ENCODE measurements at places on chromosomes 6 and 20.

DNA sequence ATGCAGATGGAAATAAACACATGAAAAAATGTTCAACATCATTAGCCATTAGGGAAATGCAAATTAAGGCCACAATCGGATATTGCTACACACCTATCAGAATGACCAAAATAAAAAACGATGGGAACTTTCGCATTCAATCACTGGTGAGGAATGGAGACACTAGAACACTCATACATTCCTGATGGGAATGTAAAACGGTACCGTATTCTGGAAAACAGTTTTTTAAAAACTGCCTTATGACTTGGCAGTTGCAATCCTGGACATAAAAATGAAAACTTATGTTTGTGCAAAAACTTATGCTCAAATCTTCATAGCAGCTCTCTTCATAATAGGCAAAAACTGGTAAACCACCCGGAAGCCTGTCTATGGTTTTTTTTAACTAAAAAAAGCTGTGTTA lies 146.0 kb downstream of the CEBPB start:
- DNase-seq: no peak

GRCh38 chr20:37529214-37529967 lies 1.7 kb upstream of the BLCAP start:
- no peak for DNase-seq

DNA sequence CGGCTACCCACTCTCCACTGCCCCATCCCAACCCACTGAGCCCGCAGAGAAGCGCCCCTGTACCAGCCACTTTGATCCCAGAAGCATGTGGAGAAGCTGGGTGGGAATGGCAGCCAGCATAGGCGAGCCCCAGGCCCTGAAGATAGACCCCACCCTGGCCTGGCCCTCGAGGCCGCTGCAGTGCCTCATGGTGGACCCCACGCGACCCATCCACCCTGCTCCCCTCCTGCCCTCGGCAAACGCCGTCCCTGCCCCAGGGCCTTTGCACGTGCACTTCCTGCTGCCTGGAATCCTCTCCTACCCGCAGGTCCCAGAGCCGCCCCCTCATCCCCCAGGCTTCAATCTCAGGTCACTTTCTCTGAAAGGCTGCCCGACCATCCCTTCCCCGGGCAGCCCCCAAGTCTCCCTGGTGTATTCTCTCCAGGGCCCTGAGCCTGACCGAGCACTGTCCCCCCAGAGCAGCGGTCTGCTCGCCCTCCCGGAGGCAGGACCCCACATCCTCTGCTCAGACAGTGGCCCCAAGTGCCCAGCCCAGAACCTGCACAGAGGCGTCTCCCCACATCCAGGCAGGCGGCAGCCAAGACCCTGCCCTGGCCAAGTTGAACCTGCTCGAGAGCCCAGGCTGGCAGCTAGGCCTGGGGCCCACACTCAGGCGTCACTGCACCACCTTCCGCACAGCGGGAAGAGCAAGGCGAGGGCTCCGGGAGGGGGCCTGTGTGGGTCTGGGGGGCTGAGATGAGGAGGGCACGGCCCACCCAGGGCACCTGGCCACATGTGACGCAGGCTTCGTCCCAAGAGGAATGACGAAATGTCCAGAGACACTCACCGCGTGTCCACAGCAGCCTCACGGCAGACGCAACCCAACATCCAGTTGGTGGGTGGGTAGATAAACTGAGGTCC lies 14.0 kb downstream of the KCNQ2 start:
- no peak for DNase-seq

- DNase-seq: peak; percentile 36
Observed at GRCh38 chr6:73058736-73059135, 166.6 kb downstream of the KHDC1L start.

DNA sequence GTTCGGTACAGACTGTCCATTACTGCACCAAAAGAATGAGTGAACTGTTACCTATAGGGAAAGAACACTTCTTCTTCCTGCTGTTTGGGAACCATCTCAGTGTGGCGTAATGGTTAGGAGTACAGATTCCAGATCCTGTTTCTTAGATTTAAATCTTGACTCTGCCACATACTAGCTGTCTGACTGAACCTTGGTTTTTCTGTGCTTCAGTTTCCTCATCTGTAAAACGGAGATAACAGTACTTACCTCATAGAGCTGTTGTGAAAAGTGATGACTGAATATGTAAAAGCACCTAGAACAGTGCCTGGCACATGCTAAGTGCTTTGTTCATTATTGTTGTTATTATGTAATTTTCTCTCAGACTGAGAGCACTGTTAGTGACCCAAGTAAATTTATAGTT lies 39.8 kb downstream of the STX11 start:
- no peak for DNase-seq

DNA sequence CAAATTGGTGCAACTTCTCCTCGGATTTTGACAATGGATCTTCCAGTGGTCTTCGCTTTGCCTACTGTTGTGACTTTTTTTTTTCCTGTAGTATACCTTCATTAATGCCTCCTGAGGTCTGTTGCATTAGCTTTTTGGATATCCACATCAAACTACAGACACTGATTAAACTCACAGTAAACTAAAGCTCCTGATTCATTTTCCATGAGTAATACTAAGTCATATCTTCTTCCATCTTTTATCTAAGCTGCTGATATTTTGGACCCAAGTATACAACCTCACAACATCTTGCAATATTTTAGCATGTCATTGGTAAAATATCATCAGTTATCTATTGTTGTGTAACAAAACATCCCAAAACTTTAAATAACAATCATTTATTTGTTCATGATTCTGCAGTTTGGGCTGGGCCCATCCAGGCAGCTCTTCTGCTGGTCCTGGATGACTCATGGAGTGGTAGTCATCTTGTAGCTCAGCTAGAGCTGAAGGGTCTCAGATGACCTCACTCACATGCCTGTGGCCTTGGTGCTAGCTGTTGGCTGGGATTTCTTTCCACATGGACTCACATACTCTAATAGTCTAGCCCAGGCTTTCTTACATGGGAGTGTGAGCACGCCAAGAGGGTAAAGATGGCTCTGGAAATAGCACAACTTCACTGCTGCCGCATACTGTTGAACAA lies 78.3 kb upstream of the SRSF6 start:
- DNase-seq: peak; percentile 24

DNA sequence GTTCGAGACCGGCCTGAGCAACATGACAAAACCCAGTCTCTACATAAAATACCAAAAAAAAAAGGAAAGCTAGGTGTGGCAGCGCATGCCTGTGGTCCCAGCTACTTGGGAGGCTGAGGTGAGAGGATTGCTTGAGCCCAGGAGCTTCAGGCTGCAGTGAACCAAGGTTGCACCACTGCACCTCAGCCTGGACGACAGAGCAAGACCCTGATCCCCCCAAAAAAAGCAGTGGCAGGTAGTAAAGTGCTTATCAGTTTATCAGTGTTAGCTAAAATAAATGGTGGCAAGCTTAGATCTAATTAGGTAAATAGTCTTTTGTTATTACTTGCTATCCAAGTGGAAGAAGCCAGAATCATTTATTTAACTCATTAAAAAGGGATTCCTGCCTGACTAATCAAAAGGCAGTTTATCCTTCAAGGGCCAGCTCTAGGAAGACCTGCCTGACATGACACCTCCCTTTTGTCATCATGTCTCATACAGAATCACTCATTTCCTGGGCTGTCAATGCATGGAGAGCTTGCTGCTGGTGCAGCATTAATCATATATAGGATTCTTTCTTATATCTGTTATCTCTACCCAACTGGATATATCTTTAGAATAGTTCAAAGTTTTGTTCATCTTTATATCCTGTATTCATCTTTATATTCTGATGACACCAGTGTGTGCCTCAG lies 9.6 kb downstream of the DSTN start:
- no peak for DNase-seq

DNA sequence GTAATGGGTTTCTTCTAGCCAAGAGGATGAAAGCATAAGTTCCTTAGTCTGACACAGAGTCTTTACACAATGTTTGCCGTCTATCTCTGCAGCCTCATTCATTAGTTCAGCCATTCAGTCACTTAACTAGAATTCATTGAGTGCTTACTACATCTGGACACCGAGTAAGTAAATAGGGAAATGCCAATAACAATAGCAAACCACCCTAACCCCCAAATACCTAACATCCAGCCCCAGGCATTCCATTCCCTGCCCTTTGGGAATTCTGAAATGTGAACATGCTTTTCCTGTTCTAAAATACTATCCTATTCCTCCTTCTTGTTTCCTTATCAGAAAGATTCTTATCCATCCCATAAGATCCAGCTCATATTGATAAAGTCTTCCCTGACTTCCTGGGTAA lies 277.6 kb upstream of the RNF217 start:
- no peak for DNase-seq
